ENCODE measurements at places on chromosomes 1 and 21. TPM values are rescaled to one million over a fixed set of nuclear protein-coding genes. Genes with fewer than 3 reads are reported as not detected.

CDK11B gene
- 43.9 TPM for total RNA-seq

PTGFRN gene
- total RNA-seq: 0.94 TPM

APCS gene
- not detected for total RNA-seq

RNU1-2 gene
- total RNA-seq: 3,922 TPM

GRCh38 chr1:237983496-237983895 is 92.8 kb upstream of the ZP4 start:
- no peak for DNase-seq

DNA sequence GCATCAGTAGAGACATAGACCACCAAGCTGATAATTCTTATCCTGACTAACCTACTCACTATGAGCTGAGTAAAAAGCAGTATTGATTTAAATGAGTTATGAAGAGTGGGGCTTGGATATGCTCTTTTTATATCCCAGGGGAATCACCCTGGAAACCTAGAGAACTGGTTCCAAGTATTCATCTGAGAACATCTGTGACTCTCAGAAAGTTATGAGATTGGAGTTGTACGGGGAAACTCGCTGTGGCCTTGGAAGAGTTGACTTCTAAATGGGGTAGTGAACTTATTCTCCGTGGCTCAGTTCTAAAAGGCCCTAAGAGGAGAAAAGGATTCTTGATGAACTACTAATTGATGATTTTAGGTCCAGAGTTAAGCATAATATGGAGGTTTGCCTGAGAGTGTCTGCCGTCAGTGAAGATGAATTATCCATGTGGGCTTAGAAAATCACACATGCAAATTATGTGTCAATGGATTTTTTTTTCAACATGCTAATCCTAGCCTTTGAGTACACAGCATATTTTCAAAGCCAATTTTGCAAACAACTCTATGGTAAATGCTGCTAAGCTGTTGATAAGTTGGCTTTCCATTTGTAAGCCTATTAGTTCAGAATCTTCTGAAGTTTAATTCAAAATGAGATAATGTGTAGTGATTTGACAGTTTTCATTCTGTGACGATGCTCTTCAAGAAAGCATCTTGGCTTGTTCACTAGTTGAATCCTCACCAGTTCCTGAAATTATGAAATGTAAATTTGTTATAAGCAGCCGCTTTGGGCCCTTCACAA is 122.7 kb downstream of the FGGY start:
- DNase-seq: no peak

- no peak for DNase-seq
Observed at GRCh38 chr1:205447457-205448341, 8.1 kb downstream of the BLACAT1 start.

DNA sequence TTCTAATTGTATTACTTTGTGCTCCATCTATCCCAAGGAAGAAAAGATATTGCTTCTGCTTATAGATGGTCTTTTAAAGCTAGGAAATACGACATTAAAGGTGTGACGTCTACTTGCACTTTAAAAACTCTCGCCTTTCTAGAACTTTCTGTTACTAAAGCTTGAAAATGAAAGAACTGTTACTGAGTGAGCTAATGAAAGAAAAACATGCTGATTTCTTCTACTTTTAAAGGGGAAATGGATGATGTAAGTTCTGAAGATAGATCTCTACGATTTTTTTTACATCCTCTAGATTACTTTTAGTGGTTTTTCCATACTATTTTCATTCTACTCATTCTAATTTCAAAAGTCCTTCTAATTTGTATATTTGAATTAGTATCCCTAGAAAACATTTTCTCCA is 387.5 kb downstream of the USP25 start:
- DNase-seq: no peak

- no peak for DNase-seq
Observed at GRCh38 chr1:19613171-19613703, 30.9 kb upstream of the NBL1 start.

All from T-helper 17 cell (primary cell).